ENCODE measurements at places on chromosomes 1 and 21.

GRCh38 chr1:7437608-7438395 lies 333.3 kb upstream of the VAMP3 start:
- no peak for DNase-seq

GRCh38 chr21:38223893-38224540 lies 32.8 kb upstream of the KCNJ15 start:
- no peak for DNase-seq

DNA sequence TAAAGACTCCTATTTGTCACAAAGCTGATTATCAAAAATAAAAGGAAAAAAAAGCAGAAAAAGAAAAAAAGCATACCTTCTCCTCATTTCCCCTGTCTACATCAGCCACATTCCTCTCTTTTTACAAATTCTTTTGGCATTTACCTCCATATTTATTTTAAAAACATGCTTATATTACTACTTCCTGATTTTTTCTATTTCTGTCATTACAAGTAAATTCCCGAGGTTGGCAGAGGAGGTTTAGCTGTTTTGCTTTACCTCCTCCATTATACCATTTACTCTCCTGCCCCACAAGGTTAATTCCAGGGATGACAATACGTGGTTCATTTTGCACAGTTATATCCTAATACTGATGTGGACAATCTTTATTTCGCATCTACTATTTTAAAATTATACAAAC lies 26.3 kb upstream of the CD34 start:
- DNase-seq = no peak

GRCh38 chr1:84892705-84893618 lies at the start of gene LPAR3:
Gene LPAR3 (minus strand): TSS chr1:84893206. CDS start chr1:84866120, 27,086 bp downstream.
- peak; percentile 53 for DNase-seq

- no peak for DNase-seq
Observed at GRCh38 chr21:36684957-36685714, 13.8 kb upstream of the SIM2 start.

DNA sequence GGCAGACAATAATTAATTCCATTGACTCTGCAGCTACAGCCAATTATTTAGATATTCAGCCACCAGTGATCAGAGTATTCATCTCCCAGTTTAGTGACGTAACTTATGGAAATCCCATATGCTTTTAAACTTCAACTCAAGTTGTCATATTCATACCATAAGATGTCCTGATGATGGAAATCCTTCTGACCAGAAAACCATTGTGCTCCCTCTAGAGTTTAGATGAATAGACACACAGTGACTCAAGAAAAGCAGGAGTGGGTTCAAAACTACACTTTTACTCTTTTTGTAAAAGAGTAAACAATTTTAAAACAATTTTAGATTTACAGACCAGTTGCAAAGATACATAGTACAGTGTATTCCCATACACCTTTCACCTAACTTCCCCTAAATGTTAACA lies 463.7 kb downstream of the KCNT2 start:
- no peak for DNase-seq

- no peak for DNase-seq
Observed at GRCh38 chr1:115322631-115323030, 15.4 kb downstream of the NGF start.

- no peak for DNase-seq
Observed at GRCh38 chr1:30675761-30676160, 47.6 kb downstream of the MATN1 start.

GRCh38 chr21:38241029-38241740 lies 15.6 kb upstream of the KCNJ15 start:
- DNase-seq = peak; percentile 49

DNA sequence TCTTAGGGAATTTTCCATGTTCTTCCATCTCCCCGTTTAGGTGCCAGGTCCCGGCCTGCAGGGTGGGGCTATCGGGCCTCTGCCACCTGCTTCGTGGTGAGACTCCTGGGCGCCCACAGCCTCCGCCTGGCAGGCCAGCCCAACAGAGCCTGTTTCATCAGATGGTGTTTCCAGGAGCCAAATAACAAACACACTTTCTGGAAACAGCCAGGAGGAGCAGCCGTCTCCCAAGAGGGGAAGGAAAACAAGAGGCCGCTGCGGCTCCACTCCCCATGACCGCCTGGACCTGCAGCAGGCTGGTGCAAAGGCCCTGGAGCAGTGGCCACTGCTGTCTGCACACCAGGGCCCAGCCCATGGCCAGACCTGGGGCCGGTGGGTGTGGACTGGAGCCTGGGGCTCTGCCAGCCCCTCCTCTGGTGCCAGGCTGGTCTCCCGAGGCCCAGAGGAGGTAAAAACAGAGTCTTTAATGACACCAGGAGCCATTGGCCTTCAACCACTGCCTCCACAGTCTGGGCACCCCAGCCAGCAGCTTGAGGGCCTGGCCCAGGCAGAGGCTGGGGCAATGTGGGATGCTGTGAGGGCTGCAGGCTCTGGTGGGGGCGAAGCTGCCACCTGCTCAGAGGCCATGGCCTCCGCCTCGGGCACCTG lies 55.0 kb downstream of the SLX9 start:
- no peak for DNase-seq

- DNase-seq = no peak
Observed at GRCh38 chr1:56174176-56174885, 405.0 kb downstream of the PLPP3 start.

- no peak for DNase-seq
Observed at GRCh38 chr1:63836830-63837229, 63.0 kb downstream of the ROR1 start.

- DNase-seq = no peak
Observed at GRCh38 chr1:101145449-101145820, 91.4 kb upstream of the S1PR1 start.

DNA sequence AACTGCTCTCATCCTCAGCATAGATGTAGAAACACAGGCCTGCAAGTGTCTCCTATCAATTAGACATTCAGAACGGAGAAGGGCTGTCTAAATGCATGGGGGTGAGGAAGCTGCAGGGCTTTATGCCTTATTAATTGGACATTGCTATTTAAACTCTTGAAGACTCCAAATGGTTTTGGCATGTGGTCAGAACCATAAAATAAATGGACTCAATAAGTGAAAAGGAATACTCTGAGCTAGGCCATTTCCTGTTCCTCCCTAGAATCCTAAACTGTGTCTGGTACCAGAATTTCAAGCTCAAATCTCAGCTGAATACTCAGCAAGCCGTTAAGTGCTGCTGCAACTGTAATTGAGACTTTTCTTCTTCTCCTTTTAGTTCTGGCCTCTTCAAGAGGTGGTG lies 80.4 kb upstream of the C1orf87 start:
- DNase-seq = no peak

GRCh38 chr1:46724991-46725735 lies 6.2 kb upstream of the EFCAB14 start:
- peak; percentile 54 for DNase-seq

DNA sequence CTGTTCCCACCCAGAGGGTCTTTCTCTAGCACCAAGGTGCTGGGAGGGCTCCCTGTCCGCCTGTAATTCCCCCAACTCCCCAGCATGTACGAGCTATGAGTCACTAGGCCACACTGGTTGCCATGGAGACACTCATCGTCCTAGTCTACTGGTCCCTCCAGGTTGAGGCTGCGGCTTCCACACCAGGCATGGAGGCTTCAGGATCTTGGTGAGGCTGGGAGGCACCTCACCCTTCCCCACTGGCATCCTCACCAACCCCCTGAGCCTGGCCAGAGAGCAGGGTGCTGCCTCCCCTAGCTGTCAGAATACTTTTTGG lies 75.6 kb upstream of the KAZN start:
- peak; percentile 53 for DNase-seq

DNA sequence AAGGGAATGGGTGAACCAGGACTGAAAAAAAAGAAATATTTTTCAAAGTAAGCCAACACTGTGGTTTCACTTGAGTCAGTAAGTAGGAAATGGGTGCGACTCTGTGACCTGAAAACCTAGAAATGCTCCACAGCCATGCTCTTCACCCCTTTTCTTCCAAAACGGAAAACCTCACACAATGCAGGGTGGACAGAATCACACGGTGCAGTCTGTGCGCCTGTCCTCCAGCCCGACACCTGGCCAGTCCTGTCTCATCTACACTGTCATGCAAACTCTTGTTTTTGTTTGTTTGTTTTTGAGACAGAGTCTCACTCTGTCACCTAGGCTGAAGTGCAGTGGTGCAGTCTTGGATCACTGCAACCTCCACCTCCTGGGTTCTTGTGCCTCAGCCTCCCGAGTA lies 53.3 kb downstream of the B3GALT5 start:
- no peak for DNase-seq

DNA sequence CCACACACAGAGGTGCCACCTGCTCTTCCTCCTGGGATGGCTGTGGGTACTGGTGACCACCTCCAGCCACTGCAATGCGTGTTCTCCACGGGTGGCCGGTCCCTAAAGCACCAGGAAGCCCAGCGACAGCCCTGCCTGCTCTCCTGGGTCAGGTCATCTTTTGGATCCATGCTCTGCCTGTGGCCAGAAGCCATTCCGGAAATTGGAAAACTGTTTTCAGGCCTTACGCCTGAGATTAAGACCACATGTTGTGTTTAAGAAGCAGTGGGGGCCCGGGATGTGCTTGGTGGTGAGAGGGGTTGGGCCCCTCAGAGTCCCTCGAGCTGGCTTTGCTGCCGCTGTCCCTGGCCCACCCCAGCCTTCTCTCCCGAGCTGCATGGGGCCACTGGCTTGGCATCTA lies 150.8 kb downstream of the PEX14 start:
- no peak for DNase-seq

DNA sequence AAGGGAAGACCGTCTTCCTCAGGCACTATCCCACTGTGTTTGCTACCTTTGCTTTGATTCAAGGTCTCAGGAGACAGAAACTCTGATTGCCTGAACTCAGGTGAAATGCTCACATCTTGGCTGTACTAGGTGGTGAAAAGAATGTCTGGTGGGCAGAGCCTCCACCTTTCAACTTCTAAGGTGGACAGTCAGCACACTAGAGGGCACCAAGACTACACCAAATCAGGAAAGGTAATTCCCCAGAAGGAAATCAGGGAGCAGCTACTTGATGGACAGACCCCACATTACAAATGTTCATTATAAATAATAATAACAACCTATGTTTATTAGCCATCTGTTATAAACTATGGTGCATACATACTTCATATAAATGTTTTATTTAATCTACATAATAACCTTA lies 220.9 kb downstream of the ATG4C start:
- no peak for DNase-seq

DNA sequence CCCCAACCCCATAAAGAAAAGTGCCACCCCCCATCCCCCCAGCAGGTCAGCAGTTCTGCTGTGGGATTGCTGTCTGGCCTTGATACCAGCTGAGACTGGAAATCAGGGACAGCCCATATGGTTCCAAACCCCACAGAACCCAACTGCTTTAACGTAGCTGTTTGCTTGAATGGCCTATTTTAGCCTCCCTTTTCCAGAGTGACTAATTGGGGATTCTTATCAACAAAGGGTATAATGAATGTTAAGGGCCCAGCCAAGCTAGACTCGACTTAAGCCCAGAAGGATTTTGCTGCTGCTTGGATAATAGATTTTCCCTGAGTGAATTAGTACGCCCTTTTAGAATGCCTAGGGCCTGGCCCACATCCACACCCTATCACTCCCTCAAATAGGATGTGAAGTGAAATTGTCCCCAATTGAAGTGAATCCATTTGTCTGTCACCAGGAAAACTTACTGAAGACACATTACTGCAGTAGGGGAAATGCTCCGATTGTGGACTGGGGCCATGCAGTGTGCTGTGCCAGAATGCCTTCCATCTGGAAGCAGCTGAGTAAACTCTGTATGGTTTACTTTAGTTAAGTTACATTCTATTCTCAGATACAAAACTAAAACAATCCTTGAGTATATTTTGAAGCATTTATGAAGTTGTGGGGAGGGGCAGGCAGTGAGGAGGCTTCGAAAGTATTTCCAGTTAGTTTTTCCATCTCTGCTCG lies 156.9 kb downstream of the DHRS3 start:
- DNase-seq = peak; percentile 64

DNA sequence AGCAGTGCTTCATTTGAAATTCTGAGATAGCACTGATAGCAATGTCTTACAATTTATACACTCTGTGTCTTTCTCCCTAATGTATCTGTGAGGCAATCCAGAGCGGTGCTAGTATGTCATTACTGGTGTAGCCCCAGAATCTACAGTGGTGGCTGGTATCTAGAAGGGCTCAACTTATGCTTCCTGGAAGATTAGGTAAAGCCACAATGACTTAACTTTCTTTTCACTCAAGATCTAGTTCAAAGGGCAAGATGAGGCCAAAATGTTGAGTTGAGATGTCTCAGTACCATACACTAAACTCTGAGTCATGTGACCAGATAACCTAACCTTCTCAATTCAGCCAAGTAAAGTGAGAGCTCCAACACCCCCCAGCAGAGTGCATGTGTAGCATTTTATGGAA lies 77.5 kb downstream of the PAPPA2 start:
- no peak for DNase-seq

- no peak for DNase-seq
Observed at GRCh38 chr1:67522001-67522441, 91.8 kb upstream of the SERBP1 start.

DNA sequence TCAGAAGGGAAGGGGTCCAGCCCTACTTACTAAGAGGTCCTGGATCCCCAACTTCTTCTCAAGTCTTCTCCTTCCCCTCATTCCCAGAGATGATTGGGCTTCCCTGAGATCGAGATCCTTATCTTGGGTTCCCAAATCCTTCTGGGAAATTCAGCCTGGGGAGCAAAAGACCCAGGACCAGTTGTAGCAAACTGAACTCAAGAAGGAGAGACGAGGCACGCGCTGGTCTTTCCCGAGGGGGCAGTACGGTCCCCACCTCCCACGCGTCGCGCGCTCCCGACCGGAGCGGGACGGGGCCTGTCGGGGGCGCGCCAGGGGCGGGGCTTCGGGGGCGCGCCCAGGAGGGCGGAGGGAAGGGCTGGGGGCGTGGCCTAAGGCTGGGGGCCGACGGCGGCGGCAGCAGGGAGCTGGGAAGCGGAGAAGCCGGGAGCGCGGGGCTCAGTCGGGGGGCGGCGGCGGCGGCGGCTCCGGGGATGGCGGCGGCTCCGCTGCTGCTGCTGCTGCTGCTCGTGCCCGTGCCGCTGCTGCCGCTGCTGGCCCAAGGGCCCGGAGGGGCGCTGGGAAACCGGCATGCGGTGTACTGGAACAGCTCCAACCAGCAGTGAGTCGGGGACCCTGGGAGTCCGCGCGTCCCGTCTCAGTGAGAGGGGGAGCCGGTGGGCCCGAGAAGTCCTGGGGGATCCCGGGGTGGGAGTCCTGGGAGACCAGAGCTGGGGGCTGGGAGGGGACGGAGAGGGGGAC lies at the start of gene EFNA3:
Gene EFNA3 (plus strand): TSS at position 369 of the 741 bp plus-strand sequence. CDS start 105 bp downstream, at position 474.
- peak; percentile 82 for DNase-seq

DNA sequence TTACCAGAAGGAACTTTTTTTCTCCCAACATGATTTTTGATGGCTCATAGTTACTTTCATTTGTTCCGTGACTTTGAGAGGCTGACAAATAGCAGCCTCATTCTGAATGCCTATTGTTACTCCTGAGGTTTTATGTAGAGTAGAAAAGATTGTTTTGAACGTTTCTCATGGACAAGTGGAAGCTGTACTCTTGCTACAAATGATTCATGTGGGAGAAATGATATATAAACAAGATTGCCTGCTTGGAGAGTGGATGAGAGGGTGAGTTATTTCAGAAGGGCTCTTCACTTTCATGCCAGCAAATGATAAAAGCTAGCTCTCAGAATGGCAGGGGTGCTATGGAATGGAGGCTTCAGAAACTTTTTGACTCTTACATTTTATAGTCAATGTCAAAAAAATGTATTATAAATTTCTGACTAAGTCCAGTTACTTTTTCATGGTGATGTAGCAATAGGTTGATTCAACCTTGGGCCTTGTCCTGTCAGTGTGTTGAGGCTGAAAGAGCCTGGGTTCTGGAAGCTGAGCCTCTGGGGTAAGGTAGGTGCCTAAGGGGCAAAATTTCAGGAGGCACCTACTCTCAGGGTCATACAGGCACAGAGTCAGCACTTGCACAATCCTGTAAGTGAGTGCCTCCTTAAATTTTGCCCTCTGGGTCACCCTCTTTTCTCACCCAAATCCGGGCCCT lies 19.4 kb downstream of the JUN start:
- no peak for DNase-seq

- no peak for DNase-seq
Observed at GRCh38 chr1:172095846-172096245, 254.5 kb downstream of the DNM3 start.
